ENCODE measurements at places on chromosomes 2 and 18.

DNA sequence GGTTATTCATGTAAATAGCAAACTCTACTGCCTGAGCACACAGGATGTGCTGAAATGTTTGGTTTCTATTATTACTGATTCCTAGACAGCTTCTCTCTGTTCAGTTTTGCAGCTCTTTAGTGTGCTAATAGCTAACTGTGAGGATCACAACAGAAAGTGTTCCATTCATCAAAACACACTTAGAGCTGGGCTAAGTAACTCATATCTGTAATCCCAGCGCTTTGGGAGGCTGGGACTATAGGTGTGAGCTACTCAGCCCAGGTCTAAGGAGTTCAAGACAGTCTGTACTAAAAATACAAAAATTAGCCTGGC is 63.2 kb downstream of the MOGAT1 start:
- DNase-seq: no peak

GRCh38 chr18:57015451-57015850 is 131.4 kb upstream of the BOD1L2 start:
- no peak for DNase-seq

DNA sequence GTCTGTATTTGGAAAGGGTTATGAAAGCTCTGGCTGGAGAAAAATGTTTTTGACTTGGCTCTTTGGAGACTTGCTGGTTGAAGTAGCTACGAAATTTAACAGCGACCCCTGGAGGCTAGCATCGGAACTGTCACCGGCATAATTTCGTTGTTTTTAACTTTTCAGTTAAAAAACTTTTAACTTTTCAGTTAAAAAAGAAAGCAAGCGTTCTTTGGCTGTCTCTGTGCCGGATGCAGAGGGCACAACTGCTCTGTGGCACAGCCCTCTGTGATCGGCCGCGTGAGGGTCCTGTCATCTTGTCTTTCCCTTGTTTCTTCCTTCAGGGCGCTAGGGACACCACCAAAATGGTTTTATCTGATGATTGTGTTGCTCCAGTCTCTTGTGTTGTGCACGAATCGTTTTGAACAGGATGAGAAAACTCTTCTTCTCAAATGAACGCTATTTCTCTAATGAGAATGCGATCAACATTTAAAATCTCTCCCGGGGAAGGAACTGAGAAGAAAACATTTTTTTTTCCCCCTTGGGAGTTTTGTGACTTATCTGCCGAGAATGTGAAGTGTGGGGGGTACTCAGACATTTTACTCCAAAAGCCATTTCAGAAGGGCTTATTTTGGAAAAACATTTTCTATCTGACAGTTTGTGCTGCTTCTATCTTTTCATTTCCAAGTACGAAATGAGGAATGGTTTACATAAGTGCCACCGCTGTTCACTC is 57.1 kb downstream of the ADCYAP1 start:
- peak; percentile 24 for DNase-seq

- DNase-seq: no peak
Measured at GRCh38 chr2:10453905-10454298, 5.8 kb upstream of the ODC1 start.

DNA sequence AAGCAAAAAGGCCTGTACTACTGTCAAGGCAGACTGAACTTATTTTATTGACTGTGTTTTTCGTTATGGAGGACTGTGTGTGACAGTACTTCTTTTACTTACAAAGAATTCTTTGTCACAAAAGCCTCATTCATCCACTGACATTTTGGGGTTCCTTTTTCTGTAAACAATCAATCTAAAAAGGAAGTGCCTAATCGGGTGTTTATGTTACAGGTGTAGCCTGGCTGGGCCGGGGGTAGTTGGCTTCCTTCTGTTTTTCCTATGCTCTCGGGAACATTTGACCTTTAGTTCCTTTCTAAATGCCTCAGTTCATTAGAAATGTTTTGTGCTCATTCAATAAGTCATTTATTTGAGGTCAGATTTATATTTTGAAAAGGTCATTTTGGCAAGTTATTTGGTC is 8.3 kb downstream of the ZCCHC2 start:
- DNase-seq: no peak

DNA sequence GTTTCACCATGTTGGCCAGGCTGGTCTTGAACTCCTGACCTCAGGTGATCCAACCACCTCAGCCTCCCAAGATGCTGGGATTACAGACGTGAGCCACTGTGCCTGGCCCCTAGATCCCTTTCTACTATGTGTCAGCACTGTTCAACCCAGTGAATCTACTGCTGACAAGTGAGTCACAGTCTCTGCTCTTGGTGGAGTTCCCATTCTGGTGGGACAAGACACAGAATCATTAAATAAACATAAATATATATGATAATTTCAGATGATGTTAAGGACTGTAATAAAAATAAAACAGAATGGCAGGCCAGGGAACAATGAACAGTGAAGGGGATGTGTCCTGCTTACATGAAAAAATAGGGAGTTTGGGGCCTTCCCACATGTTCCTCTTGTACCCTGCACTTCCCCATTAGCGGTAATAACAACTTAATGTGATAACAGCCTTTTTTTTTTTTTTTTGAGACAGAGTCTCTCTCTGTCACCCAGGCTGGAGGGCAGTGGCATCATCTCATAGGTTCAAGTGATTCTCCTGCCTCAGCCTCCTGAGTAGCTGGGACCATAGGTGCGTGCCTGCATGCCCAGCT is 112.2 kb downstream of the CPO start:
- DNase-seq: no peak
